ENCODE measurements at places on chromosomes 12 and 14.
A peak's percentile ranks its signal among the peaks of the same experiment; 100 is the strongest.

- DNase-seq = no peak
These were observed 845 bp downstream of the L3HYPDH start for GRCh38 chr14:59483363-59483762.

DNA sequence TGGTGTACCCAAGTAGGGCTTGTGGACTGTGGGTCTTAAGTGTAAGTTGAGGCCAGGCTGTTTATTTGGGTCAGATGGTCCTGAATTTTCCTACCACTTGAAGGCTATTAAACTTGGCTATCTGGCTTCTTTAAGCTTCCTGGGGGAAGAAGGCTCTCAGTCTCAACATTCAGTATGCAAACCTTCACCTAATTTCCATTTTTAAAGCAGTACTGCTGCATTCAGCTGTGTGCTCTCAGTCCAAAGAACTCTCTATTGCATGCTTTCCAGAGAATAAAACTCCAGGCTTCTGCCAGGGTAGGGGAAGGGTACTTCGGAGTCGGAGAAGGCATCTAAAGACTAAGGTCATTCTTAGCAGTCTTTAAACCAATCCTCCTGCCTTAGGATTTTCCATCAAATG is 124.4 kb downstream of the HELB start:
- DNase-seq = no peak

DNA sequence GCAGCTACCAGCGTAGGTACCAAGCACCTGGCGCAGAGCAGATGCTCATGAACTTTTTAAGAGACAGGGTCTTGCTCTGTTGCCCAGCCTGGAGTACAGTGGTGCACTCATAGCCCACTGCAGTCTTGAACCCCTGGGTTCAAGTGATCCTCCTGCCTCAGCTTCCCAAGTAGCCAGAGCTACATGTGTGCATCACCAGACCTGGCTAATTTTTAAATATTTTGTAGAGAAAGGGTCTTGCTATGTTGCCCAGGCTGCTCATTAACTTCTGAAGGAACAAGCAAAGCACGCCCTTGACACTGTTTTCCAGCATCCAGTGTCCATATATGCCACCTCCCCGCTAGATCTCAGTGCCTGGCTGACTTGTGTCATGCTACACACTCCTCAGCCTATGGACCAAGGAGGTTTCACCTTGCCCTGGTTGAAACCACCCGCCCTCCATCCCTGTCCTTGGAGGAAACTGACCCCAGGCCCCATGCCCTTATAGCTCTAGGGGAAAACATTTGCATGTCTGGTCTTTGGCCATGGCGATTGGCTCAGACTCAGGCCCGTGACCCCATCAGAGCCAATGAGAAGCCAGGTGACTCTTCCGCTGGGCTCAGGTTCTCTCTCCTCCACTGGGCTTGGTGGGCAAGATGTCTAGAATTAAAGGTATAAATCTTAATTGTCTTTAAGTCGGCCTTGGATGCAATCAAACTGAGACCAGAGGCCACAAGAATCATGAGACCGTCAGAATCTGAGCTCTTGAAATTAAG is 26.3 kb downstream of the TESC start:
- no peak for DNase-seq

DNA sequence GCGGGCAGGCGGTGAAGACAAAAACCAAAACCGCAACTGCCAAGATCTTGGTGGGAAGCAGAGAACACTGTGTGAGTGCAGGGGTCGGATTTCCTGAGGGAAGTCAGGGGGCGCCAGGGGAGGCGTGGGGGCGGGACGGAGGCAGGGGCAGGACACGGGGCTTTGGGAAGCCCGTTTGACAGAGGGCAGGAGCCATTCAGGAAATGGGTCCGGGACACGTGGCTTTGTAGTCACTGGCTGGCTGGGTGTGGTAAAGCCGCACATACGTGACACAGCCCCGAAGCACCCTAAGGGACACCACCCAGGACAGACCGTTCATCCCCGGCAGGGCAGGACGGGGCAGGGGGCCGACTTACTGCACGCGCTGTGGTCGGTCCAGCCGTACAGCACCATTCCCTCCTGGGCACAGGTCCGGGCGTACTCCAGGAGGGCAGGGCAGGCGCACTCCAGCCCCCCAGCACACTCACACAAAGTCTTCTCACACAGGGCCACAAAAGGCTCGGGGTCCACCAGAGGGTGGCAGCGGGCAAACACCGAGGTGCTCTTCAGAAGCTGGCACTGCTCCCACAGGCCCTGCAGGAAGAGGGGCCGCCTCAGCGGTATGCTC is 49.4 kb downstream of the VWF start:
- DNase-seq = peak; percentile 34

DNA sequence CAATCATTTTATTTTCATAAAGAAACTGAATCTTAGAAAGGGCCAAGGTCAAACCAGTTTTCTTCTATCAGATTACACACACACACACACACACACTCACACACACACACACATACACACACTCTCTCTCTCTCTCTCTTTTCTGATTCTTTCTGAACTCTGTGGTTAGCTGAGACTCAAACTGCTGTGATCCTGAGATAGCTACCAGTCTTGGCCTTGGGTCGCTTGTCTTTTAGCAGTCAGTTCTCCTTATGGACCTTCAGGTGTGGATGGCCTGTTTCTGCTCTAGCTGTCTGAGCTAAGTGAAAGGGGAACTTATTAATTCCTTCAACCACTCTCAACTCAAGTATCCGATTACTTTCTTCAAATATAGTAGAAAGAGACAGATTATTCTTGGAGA is 145.1 kb downstream of the GRIP1 start:
- no peak for DNase-seq

Data from activated CD4-positive, alpha-beta T cell treated with anti-CD3 and anti-CD28 coated beads, Interleukin-2, amount 10 ng/mL, durations not matched to agents 7 days and 5 days (primary cell).